HuH-7.5 (cell line): ENCODE measurements at places on chromosomes 3 and 15.
A peak's percentile ranks its signal among the peaks of the same experiment; 100 is the strongest.

- DNase-seq: no peak
Measured at GRCh38 chr3:157384031-157384430, 52.6 kb upstream of the PTX3 start.

DNA sequence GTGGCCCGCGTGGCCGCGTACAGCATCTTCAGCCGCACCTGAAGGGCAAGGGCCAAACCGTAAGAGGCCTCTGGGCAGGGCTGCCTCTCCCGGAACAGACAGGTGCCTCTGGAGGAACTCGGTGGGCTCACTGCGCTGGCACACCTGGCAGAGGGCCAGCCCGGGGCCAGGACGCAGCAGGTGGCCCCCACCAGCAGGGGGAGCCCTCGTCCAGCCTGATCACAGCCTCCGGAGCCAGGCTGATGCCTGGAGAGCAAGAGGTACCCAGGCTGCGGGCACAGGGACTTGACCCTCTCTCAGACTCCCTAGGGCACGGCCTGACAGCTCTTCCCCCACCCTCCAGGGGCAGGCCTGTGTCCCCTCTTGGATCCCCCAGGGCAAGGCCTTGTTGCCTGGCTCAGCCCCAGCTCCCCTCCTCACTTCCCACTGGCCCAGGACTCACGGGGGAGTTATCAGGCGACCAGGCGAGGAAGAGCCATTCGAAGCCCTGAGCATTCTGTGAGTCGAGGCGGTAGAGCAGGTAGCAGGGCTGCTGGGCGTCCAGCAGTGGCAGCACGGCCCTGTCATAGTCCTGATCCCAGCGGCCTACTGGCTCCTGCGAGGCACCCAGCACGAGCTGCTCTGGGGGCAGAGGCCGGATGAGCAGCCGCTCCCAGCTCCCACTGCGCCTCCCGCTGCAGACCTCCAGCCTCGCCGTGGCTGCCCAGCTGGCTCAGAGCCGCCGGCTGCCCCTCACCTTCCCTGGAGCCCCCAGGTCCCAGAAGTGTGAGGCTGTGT lies 6.2 kb upstream of the TLR9 start:
- DNase-seq: peak; percentile 80

DNA sequence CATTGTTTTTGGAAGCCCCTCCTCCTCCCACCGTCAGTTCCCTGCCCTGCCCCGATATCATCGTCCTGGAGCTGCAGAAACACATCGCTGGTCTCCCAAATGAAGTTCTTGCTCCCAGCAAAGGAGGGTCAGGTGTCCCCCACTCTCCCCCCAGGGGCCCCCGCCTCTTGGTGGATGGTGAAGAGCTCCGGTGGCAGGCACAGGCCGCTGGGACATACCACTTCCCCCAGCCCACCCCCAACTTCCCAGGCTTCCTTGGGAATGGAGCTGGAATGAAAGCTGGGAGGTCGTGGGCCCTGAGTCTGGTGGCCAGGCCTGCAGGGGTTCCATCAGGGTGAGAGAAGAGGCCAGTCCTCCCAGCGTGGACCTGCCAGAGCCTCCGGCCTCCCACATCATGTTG lies 137.7 kb downstream of the CHSY1 start:
- no peak for DNase-seq

GRCh38 chr3:112346491-112347122 lies 13.7 kb downstream of the CD200 start:
- DNase-seq: no peak

- no peak for DNase-seq
Measured at GRCh38 chr15:48624700-48625099, 20.8 kb downstream of the FBN1 start.

GRCh38 chr3:141370065-141370533 lies 1.8 kb downstream of the ZBTB38 start:
- peak; percentile 29 for DNase-seq

DNA sequence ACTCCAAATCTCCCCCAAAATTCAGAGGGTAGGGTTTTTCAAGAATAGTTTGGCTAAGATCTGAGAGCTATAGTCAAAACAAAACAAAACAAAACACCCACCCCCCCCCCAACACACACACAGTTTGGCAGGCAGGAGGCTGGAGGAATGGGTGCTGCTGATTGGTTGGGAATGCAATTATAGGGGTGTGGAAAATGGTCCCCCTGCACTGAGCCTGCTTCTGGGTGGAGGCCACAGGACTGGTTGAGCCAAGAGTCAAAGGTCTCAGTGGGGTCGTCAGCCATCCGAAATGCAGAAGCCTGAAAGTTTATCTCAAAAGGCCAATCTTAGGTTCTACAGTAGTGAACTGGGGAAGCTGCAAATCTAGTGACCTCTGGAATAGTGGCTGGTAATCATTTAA lies 2.5 kb upstream of the HACD2 start:
- no peak for DNase-seq

DNA sequence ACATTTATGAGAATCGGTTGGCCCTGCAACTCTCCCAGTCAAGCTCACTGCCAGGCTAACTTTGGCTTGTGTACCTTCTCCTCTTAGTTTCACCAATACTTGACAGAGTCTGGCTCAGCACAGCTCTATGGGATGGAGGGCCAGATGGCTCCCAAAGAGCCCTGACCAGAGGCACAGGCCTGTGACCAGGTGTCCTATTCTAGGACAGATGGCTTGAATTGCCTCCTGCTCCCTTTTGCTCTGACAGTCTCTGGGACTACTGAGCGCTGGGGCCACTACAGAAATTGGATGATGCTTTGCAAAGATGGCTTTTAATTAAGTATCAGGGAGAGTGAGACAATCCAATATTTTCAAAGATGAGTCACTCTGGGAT lies 10.3 kb upstream of the ARID3B start:
- no peak for DNase-seq

GRCh38 chr3:170207717-170208116 lies 14.5 kb upstream of the PRKCI start:
- no peak for DNase-seq

GRCh38 chr3:194691481-194692283 lies 6.0 kb downstream of the FAM43A start:
- no peak for DNase-seq

DNA sequence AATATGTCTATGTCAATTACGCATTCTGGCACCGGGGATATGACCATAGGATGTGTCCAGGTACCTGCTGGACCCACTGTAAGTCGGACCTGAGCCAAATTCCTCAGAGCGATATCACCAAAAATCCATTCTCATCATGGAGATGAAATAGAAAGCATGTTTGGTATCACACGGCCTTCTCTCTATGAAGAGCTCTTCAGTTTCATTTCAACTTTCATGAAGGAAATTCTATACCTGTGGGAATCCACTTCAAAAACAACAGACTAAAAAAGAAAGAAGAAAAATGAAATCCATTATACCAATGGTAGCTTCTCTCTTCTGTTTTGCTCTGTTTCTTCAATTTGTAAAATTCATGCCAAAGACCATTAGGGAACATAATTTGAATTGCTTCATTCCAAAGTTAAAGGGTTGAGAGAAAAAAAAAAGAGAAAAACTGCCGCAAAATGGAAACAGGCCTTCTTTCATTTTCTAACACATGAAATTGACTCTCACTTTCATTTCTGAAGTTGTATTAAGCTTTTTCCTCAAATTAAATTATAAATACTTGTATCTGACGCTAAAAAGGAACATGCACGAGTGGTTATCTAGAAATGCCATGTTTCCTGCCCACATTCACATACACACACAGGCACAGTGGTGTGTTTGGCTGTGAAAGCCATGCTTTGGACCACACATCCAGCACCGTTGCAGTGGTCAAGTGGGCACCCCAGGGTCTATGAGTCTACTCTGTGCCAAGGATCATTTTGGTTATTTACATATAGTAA lies 46.9 kb upstream of the DIPK2A start:
- DNase-seq: no peak

GRCh38 chr3:190019844-190020243 lies 100.9 kb downstream of the P3H2 start:
- no peak for DNase-seq

- peak; percentile 15 for DNase-seq
Measured at GRCh38 chr15:64355348-64355943, 527 bp downstream of the CSNK1G1 start.

- no peak for DNase-seq
Measured at GRCh38 chr3:154275965-154276364, 48.3 kb downstream of the DHX36 start.

DNA sequence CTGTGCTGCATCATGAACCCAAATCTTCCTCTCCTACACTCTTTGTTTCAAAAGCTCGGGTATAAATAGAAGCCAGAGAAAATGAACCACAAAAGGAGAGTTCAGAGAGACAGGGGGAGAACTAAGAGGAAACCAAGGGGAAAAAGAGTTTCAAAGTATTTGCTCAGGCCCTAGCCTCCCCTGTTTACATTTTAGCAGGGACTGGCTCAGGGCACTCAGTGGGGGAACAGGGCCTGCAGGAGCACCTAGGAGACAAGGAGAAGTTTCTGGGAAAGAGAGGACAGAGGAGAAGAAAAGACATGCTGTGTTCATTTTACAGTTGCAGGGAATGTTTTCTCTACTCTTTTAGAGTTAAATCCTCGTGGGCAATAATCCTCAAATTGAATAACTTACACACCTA lies 8.5 kb upstream of the IL17RD start:
- no peak for DNase-seq

GRCh38 chr15:55279746-55280351 lies 9.8 kb downstream of the RAB27A start:
- no peak for DNase-seq

GRCh38 chr15:57138349-57138788 lies 219.9 kb downstream of the TCF12 start:
- peak; percentile 23 for DNase-seq

- DNase-seq: no peak
Measured at GRCh38 chr15:51625236-51625635, 2.7 kb upstream of the DMXL2 start.

GRCh38 chr3:34449305-34449704 lies 650.9 kb downstream of the PDCD6IP start:
- DNase-seq: no peak

GRCh38 chr15:52734329-52734728 lies 55.1 kb upstream of the ATOSA start:
- no peak for DNase-seq

DNA sequence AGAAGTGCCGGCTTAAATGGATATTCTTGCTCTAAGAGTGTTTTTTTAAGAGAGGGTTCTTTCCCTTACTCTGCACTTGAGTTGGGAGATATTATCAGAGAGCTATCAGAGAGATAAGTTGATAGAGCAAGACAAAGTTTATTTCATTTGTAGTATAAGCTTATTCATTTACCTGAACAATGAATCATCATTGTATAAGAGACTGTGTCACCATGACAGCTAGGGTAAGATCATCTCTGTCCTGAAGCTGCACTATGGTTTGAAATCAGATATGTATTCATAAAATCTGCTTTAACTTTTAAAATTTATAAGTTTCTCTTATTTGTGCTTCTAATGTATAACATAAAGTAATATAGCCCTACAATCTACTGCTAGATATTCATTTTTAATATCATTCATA lies 128.1 kb upstream of the ARL6 start:
- no peak for DNase-seq

- no peak for DNase-seq
Measured at GRCh38 chr3:60246361-60246760, 1004.9 kb downstream of the FHIT start.
